ENCODE measurements at places on chromosomes 12 and 14.

- no peak overlapping the region for H3K27ac ChIP-seq
- peak; percentile 4 for DNase-seq
- no peaks in the 10 kb centered on the region for H3K36me3 ChIP-seq
- peak overlapping the region; percentile 55 for H3K4me3 ChIP-seq
- peaks cover 52% of the 10 kb centered on the region for H3K27me3 ChIP-seq
- H3K4me1 ChIP-seq: peaks cover 17% of the 10 kb centered on the region
These were observed 865 bp downstream of the RGS6 start for GRCh38 chr14:71933001-71933587.

DNA sequence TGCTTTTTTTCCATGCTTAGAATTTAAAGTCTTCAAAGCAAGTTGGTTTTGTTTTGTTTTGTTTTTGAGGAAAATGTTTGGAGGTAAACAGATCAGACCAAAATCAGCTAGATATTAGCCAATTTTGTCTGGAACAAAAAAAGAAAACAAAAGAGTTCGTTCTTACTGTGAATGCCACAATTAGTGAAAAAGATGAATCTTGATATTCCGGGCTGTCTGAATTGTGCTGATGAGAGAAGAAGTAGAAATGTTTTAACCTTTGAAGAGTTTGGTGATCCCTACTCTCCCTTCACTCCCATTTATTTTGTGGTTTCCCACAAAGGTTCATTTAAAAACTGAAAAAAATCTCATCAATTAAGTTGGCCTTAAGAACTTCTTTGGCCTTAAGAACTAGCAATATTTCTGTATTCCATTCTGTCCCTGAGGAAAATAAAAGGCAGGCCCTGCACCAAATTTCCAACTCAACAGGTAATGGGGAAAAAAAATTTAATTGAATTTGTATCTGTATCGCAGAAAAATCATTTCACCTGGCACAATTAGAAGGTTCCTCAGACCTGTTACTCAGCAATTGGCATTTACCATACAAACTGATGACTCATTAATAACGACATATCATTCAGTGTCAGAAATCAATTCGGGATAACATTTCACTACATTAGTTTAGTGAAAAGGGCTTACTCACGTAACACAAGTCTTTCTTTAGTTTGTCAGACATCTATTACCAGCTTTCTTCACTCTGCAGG is 562 bp upstream of the GLIPR1L2 start:
- no peak for DNase-seq
- peak overlapping the region; percentile 84 for H3K4me3 ChIP-seq

DNA sequence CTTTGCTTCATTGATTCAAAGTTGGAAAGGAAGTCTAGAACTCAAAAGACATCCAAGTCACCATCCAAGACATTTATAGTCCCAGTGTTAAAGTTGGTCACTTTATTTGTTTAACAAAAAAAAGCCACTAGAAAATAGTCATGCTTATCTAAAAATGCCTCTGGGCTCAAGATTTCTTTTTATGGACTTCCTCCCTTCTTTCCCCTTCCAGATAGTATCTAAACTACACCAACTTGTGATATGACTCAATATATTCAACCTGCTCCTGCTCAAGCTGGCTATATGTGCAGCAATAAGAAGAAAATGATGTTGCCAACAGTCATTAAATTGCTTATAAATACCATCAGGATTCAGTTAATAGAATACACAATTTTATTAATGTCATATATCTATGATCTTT is 1177.1 kb downstream of the FLRT2 start:
- no peak for DNase-seq
- no peaks in the 10 kb centered on the region for H3K4me1 ChIP-seq
- no peak overlapping the region for H3K4me3 ChIP-seq
- no peaks in the 10 kb centered on the region for H3K36me3 ChIP-seq
- no peaks in the 10 kb centered on the region for H3K27me3 ChIP-seq
- no peak overlapping the region for H3K27ac ChIP-seq

- no peak overlapping the region for H3K27ac ChIP-seq
- H3K36me3 ChIP-seq: peaks cover 16% of the 10 kb centered on the region
- no peak overlapping the region for H3K4me3 ChIP-seq
- H3K4me1 ChIP-seq: peaks cover 3% of the 10 kb centered on the region
- DNase-seq: no peak
- H3K27me3 ChIP-seq: no peaks in the 10 kb centered on the region
These were observed 78.8 kb downstream of the CRACR2A start for GRCh38 chr12:3673981-3674708.
